ENCODE measurements at places on chromosomes 12 and 14. TPM values are rescaled to one million over a fixed set of nuclear protein-coding genes. Genes with fewer than 3 reads are reported as not detected.

Gene OVCH1
- total RNA-seq, result 0.16 TPM

Gene SLC38A4
- not detected for total RNA-seq

Gene ARID2
- total RNA-seq, result 53.6 TPM

Gene CLMN
- 8.9 TPM for total RNA-seq

Gene BMP4
- total RNA-seq, result 1.3 TPM

Gene ACSM4
- total RNA-seq, result not detected

Gene ART4
- not detected for total RNA-seq

Gene REP15
- 1.3 TPM for total RNA-seq

GRCh38 chr14:100524233-100524932 lies 62.8 kb downstream of the BEGAIN start:
- H3K36me3 ChIP-seq, result no peaks in the 10 kb centered on the region
- no peak overlapping the region for H3K27ac ChIP-seq
- H3K4me3 ChIP-seq, result no peak overlapping the region
- DNase-seq, result no peak
- peaks cover 10% of the 10 kb centered on the region for H3K4me1 ChIP-seq

- no peak overlapping the region for H3K27ac ChIP-seq
- H3K36me3 ChIP-seq, result peaks cover 2% of the 10 kb centered on the region
- H3K27me3 ChIP-seq, result no peaks in the 10 kb centered on the region
- H3K4me1 ChIP-seq, result peaks cover 11% of the 10 kb centered on the region
Observed at GRCh38 chr14:60944204-60944603, 36.7 kb downstream of the TRMT5 start.

GRCh38 chr12:16560273-16560672 lies 45.7 kb downstream of the LMO3 start:
- peaks cover 3% of the 10 kb centered on the region for H3K36me3 ChIP-seq
- no peaks in the 10 kb centered on the region for H3K27me3 ChIP-seq
- no peak overlapping the region for H3K27ac ChIP-seq
- H3K4me1 ChIP-seq, result peaks cover 15% of the 10 kb centered on the region
- DNase-seq, result no peak

GRCh38 chr14:22614240-22614799 lies 16.2 kb downstream of the ABHD4 start:
- H3K4me3 ChIP-seq, result no peak overlapping the region
- peaks cover 5% of the 10 kb centered on the region for H3K36me3 ChIP-seq
- peaks cover 10% of the 10 kb centered on the region for H3K4me1 ChIP-seq
- no peaks in the 10 kb centered on the region for H3K27me3 ChIP-seq
- DNase-seq, result no peak

DNA sequence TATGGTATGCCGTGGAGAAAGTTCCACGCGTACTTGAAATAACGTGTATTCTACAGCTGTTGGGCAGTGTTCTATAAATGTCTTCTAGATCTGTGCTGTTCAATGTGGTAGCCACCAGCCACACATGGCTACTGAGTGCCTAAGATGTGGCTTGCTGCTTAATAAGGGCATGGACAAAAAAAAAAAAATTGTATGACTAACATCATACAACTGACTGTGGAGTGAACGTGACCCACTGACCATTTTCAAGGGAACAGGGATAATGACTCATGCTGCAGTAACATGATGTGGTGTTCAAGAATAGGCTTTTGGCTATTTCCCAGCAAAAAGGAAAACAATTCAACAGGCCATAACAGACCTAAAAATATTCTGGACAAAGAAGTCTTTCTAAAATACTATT lies 13.0 kb downstream of the ATG14 start:
- no peaks in the 10 kb centered on the region for H3K36me3 ChIP-seq
- peaks cover 3% of the 10 kb centered on the region for H3K4me1 ChIP-seq
- no peak overlapping the region for H3K4me3 ChIP-seq
- DNase-seq, result no peak

- H3K36me3 ChIP-seq, result no peaks in the 10 kb centered on the region
- H3K4me1 ChIP-seq, result peaks cover 5% of the 10 kb centered on the region
- H3K4me3 ChIP-seq, result no peak overlapping the region
- no peaks in the 10 kb centered on the region for H3K27me3 ChIP-seq
Observed at GRCh38 chr12:126286203-126286602, 1221.0 kb downstream of the AACS start.

DNA sequence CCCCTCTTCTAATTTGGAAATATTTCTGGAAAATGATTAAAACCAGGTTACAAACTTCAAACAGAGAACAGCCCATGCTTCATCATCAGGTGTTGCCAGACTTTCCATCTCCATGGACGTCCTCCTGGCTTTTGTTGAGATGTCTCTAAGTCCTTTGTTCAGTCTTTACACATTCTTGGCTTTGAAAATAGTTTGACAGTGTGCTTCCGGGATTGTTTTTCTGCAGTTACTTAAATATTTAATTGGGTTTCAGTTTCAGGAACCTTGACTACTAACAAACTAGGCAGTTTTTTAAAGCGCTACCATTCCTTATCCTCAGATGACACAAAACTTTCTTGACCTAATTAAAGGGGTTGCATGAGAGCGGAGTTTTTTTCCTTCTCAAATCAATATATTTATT lies 47.8 kb downstream of the GOLGA5 start:
- no peak overlapping the region for H3K27ac ChIP-seq
- DNase-seq, result no peak
- H3K4me1 ChIP-seq, result no peaks in the 10 kb centered on the region
- H3K36me3 ChIP-seq, result peaks cover 10% of the 10 kb centered on the region

DNA sequence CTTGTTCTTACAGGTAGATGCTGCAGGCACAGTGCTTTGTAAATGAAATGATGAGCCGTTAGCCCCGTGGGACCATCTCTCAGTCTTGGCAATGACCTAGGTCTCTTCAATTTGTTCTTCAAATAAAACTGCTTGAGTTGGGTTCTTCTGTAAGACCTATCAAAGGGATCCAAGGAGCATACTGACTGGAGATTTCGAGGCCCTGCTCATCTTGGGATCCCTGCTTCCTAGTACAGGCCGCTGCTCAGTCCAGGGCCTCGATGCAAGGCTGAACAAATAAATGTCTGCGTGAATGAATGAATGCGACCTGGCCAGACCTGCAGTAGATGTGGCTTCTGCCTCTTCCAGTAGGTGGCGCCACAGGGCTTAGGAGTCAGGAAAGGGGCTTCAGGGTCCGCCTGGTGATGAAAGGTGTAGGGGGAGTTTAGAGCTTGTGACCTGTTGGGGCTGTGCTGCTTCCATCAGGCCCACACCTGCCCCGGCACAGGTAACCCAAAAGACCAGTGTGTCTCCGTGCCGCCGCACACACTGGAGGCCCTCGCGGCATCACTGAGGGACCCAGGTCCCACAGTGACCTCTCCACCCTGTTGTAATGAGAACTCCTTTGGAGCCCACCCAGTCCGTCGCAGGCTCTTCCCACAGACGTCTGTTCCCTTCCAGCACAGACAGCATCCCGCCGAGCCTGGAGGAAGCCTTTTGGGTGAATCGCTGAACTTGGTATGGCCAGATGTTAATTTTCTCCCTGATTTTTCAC lies 4.4 kb downstream of the CACNA1C start:
- no peaks in the 10 kb centered on the region for H3K36me3 ChIP-seq
- H3K4me3 ChIP-seq, result peak overlapping the region; percentile 32
- peaks cover 12% of the 10 kb centered on the region for H3K4me1 ChIP-seq
- no peak overlapping the region for H3K27ac ChIP-seq
- H3K27me3 ChIP-seq, result peaks cover 63% of the 10 kb centered on the region
- DNase-seq, result peak; percentile 76

GRCh38 chr12:131929581-131930456 lies 743 bp downstream of the PUS1 start:
- peak; percentile 29 for DNase-seq
- H3K27ac ChIP-seq, result peak overlapping the region; percentile 95
- H3K4me1 ChIP-seq, result peaks cover 12% of the 10 kb centered on the region
- H3K27me3 ChIP-seq, result no peaks in the 10 kb centered on the region

GRCh38 chr14:105118646-105119407 lies 49.7 kb downstream of the JAG2 start:
- peaks cover 4% of the 10 kb centered on the region for H3K4me1 ChIP-seq
- H3K27ac ChIP-seq, result no peak overlapping the region
- no peak overlapping the region for H3K4me3 ChIP-seq
- no peaks in the 10 kb centered on the region for H3K36me3 ChIP-seq

GRCh38 chr12:28374556-28374955 lies 184.3 kb downstream of the CCDC91 start:
- no peaks in the 10 kb centered on the region for H3K4me1 ChIP-seq
- DNase-seq, result no peak
- peaks cover 34% of the 10 kb centered on the region for H3K36me3 ChIP-seq
- no peak overlapping the region for H3K4me3 ChIP-seq
- H3K27me3 ChIP-seq, result no peaks in the 10 kb centered on the region

DNA sequence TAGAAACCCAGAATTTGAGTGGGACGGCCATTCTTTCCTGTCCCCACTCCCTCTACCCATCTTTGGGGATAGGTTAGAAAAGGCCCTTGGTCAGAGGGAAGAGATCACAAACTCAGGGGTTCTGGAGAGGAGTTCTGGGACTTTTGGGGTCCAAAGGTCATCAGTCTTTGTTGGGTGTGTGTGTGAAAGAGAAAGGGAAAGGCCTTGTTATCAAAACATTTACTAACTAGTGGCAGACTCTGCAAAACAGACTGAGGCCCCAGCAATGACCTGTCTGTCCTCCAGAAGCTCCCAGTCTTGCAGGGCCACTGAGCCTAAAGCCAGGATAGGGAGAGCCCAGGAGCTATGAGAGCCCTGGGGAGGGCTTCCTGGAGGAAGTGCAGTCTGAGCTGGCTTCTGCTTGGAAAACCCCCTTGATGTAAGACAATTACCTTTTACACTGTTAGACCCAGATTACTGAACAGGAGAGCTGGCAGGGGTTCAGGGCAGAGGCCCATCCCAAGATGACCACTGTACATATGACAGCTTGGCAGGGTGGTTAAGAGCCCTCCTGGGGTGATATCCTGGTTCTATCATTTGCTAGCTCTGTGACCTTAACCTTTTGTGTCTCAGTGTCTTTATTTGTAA lies 429.1 kb upstream of the CCDC196 start:
- H3K4me1 ChIP-seq, result no peaks in the 10 kb centered on the region
- no peak for DNase-seq
- H3K27ac ChIP-seq, result peak overlapping the region; percentile 57
- H3K27me3 ChIP-seq, result no peaks in the 10 kb centered on the region

GRCh38 chr12:27618836-27619235 lies 77.4 kb upstream of the REP15 start:
- no peak overlapping the region for H3K4me3 ChIP-seq
- peaks cover 11% of the 10 kb centered on the region for H3K4me1 ChIP-seq
- H3K36me3 ChIP-seq, result peaks cover 12% of the 10 kb centered on the region
- no peak overlapping the region for H3K27ac ChIP-seq
- no peak for DNase-seq
- no peaks in the 10 kb centered on the region for H3K27me3 ChIP-seq

- no peaks in the 10 kb centered on the region for H3K36me3 ChIP-seq
- H3K4me3 ChIP-seq, result peak overlapping the region; percentile 60
- no peak overlapping the region for H3K27ac ChIP-seq
- H3K4me1 ChIP-seq, result peaks cover 27% of the 10 kb centered on the region
- peaks cover 6% of the 10 kb centered on the region for H3K27me3 ChIP-seq
Observed at GRCh38 chr14:23562822-23563472, 4.6 kb downstream of the AP1G2 start.

- no peak overlapping the region for H3K4me3 ChIP-seq
- H3K4me1 ChIP-seq, result no peaks in the 10 kb centered on the region
- peaks cover 14% of the 10 kb centered on the region for H3K27me3 ChIP-seq
- H3K27ac ChIP-seq, result no peak overlapping the region
- no peaks in the 10 kb centered on the region for H3K36me3 ChIP-seq
Observed at GRCh38 chr12:46134205-46134811, 134.5 kb downstream of the SLC38A1 start.

DNA sequence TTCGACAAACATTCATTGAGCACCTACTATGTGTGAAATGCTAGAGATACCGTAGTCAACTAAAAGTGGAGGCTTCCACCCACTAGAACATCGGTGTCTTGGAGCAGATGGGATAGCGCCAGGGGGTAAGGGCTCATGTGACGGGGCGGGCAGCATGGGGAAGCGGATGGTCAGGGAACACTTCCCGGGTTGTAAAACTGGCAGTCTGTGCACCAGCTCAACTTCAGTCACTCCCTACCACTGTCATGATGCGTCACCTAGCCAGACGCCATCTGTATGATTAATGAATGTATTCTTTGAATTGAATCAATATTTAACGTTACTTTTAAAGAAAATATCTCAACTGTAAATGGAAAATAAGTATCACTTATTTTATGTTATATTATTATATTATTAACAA lies 93.5 kb downstream of the PIWIL1 start:
- no peak overlapping the region for H3K27ac ChIP-seq
- no peaks in the 10 kb centered on the region for H3K27me3 ChIP-seq
- peaks cover 2% of the 10 kb centered on the region for H3K36me3 ChIP-seq
- no peak overlapping the region for H3K4me3 ChIP-seq
- DNase-seq, result no peak

DNA sequence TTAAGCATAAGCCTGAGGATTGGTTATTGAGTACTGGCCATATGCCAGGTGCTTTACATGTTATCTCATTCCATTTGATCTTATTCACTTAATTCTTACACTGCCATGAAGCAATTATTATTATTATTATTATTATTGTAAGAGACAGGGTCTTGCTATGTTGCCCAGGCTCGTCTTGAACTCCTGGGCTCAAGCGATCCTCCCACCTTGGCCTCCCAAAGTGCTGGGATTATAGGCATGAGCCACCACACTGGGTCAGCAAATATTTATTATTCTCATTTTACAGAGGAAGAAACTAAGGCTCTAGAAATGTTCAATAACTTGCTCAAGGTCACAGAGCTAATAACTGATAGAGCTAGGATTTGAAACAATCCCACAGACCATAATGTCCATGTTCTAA lies 14.8 kb downstream of the LIMA1 start:
- H3K27me3 ChIP-seq, result no peaks in the 10 kb centered on the region
- DNase-seq, result no peak

DNA sequence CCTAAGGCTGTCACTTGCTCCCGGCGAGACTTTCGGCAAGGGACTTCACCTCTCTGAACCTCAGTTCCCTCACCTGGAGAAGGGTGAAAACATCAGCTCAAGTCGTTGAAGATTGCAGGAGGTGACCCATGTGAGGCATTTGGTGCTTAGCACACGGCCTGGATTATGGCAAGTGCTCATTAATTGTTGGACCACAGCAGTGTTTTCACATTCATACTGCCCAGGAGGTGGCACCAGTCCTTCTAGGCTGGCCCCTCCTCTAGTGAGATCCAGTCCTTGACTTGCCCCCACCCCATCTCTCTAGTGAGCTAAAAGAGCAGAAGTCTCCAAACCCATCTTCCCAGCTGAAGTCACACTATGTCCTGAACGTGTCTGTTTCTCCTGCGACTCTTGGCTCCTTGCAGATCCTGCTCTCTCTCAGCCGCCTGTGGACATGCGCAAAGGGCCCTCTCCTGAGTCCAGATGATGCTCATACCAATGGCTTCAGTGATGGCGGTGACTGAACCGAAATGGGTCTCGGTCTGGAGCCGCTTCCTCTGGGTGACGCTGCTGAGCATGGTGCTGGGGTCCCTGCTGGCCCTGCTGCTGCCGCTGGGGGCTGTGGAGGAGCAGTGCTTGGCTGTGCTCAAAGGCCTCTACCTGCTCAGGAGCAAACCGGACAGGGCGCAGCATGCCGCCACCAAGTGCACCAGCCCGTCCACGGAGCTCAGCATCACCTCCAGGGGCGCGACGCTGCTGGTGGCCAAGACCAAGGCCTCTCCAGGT lies 1.6 kb downstream of the FICD start:
- peaks cover 9% of the 10 kb centered on the region for H3K36me3 ChIP-seq
- DNase-seq, result no peak
- peaks cover 26% of the 10 kb centered on the region for H3K4me1 ChIP-seq
- H3K4me3 ChIP-seq, result peak overlapping the region; percentile 96
- peaks cover 19% of the 10 kb centered on the region for H3K27me3 ChIP-seq

All from neural crest cell (in vitro differentiated cells).